Osteocyte (in vitro differentiated cells): ENCODE measurements at places on chromosomes 13 and 19. TPM values are rescaled to one million over a fixed set of nuclear protein-coding genes. Genes with fewer than 3 reads are reported as not detected.

PRODH2 gene
- not detected in 2 replicates for total RNA-seq

SELENOW gene
- 193 and 204 TPM in 2 replicates for total RNA-seq

PDX1 gene
- not detected in 2 replicates for total RNA-seq

CRB3 gene
- not detected in 2 replicates for total RNA-seq

- peak overlapping the region; percentile 56 for H3K27ac ChIP-seq
- peaks cover 51% of the 10 kb centered on the region for H3K4me1 ChIP-seq
- no peak overlapping the region for H3K4me3 ChIP-seq
- no peaks in the 10 kb centered on the region for H3K27me3 ChIP-seq
- H3K36me3 ChIP-seq = peaks cover 4% of the 10 kb centered on the region
These were observed 757.6 kb downstream of the LIG4 start for GRCh38 chr13:107457686-107458085.

- H3K27ac ChIP-seq = no peak overlapping the region
- no peak for DNase-seq
- H3K27me3 ChIP-seq = peaks cover 3% of the 10 kb centered on the region
- no peaks in the 10 kb centered on the region for H3K4me1 ChIP-seq
- no peak overlapping the region for H3K4me3 ChIP-seq
These were observed 21.2 kb upstream of the RBM26 start for GRCh38 chr13:79427265-79427664.

DNA sequence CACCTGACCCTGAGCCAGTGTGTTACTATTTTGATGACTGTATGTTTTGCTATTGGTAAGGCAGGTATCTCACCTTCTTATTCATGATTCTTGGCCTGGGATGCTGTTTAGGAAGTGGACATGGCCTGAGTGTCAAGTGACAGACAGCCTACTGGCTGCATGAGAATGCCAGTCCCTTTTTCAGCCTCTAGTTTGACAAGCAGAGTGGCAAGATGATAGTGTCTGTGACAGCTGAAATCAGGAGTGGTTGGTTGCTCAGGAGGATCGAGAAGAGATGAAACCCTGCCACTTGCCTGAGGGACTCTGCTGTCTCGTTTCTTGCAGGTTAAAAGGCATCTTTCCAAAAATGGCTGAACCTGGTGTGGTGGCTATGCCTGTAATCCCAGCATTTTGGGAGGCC, 7.1 kb upstream of the ELOF1 start:
- no peaks in the 10 kb centered on the region for H3K36me3 ChIP-seq
- no peak for DNase-seq
- no peaks in the 10 kb centered on the region for H3K27me3 ChIP-seq

- peaks cover 8% of the 10 kb centered on the region for H3K4me1 ChIP-seq
- DNase-seq = no peak
- H3K36me3 ChIP-seq = no peaks in the 10 kb centered on the region
- no peaks in the 10 kb centered on the region for H3K27me3 ChIP-seq
- H3K4me3 ChIP-seq = no peak overlapping the region
- H3K27ac ChIP-seq = no peak overlapping the region
These were observed 1687.5 kb downstream of the EFNB2 start for GRCh38 chr13:104847922-104848321.

DNA sequence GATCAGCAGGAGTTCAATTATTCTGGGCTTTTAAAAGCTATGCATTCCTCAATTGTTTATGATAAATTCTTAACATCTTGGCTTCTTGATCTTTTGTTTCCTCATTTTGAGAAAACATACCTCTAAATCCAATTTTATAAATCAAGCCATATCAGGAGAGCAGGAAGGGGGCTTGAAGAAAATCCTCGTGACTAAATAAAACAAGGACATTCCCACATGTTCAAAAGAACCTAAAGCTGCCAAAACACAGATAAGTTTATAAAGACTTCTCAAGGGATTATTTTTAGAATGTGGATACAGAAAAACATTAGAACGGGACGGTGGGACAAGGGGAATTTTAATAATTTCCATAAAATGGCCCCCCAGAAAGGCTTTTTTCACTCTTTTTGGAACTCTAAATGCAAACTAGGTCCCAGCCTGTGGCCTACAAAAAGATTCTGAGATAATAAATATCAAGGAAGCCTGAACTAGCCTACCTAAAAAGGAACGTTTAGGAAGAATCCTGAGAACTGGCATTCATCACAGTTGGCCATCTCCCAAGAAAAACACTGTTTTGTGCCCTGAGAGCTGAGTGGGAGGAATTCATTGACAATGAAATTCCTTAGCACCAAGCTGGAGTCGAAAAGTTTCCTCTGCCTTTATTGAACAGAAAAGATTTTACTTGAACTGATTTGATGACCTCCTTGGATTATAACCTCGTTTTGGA, 30.1 kb downstream of the ZAR1L start:
- H3K4me1 ChIP-seq = peaks cover 29% of the 10 kb centered on the region
- peak overlapping the region; percentile 62 for H3K4me3 ChIP-seq
- H3K27ac ChIP-seq = peak overlapping the region; percentile 90
- DNase-seq = no peak
